ENCODE measurements at places on chromosomes 2 and 18.

- no peak for DNase-seq
Measured at GRCh38 chr2:181196401-181196800, 216.0 kb downstream of the UBE2E3 start.

DNA sequence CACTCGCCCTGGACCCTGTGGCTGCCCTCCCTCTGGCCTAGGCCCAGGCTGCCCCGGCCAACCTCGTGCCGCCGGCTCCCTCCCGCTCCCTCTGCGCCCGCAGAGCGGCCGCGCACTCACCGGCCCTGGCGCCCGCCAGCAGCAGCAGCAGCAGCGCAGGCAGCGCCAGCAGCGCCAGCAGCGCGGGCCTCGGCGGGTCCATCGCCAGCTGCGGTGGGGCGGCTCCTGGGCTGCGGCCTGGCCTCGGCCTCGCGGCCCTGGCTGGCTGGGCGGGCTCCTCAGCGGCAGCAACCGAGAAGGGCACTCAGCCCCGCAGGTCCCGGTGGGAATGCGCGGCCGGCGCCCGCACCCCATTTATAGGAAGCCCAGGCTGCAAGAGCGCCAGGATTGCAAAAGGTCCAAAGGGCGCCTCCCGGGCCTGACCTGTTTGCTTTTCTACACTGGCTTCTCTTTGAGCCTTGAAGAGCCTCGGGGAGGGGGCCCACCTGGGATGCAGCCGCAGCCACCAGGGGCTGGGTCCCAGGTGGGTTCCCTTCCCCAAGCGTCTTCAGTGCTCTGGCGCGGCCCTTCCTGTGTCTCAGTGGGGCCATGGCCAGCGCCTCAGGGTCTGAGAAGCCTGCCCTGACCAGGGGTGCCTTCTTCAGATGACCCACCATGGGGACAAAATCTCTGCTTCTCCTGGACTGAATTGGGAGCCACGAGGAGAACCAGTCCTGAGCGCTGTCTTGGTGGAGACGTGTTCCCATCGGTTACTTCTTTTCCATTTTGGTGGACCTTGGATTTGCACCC lies at the start of gene APOB:
Gene APOB, minus strand, starts transcription at position 330 of the 789 bp plus-strand sequence. Its CDS starts 128 bp downstream, at position 202.
- DNase-seq, result no peak

DNA sequence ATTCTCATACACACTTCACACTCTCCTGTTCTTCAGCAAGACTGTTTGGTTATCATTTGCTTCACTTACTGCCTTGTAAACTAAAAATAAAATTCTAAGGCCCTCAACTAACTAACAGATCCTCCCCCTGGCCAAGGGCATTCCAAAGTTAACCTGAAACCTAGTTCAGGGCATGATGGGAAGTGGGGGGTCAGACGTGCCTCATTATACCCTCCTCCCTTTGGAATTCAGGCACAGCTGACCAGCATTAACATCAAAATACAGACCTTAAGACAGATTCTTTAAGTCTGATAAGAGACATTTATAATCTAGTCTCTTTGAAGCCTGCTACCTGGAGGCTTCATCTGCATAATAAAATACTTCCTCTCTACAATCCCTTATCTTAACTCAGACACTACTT lies 221.0 kb downstream of the NOL4 start:
- no peak for DNase-seq

GRCh38 chr2:14423145-14423906 lies 209.2 kb upstream of the LRATD1 start:
- no peak for DNase-seq

DNA sequence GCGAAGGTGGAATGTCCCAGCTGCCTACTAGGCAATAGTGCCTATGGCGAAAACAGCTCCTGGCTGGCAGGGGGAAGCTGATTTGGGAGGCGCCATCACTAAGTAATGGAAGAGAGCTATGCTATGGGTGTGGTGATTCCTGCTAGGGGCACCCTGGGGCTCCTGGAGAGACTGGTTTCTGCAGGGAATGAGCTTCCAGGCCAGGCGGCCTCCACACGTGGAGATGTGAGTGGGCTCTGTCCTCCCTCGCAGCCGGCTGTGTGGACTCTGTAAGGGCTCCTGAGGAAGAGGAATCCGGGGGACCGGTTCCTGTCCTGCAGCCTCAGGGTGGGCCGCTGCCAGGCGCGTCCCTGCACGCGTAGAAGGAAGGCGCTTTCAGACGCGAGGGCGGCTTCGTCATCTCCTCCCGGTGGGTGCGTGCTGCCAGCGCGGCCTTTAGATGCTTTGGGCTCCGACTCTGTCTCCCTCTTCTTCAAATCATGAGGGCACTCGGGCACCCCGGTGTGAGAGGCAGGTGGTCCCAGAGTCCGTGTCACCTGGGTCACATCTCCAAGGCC lies 55.5 kb upstream of the ANKRD62 start:
- DNase-seq, result peak; percentile 1

Data from CD4-positive, alpha-beta memory T cell (primary cell).